NCI-H2081 treated with DMSO at 0.1 percent for 48 hours (cell line): ENCODE measurements at places on chromosomes 16 and 17.

- no peak for DNase-seq
Measured at GRCh38 chr17:57289613-57290012, 33.3 kb downstream of the MSI2 start.

DNA sequence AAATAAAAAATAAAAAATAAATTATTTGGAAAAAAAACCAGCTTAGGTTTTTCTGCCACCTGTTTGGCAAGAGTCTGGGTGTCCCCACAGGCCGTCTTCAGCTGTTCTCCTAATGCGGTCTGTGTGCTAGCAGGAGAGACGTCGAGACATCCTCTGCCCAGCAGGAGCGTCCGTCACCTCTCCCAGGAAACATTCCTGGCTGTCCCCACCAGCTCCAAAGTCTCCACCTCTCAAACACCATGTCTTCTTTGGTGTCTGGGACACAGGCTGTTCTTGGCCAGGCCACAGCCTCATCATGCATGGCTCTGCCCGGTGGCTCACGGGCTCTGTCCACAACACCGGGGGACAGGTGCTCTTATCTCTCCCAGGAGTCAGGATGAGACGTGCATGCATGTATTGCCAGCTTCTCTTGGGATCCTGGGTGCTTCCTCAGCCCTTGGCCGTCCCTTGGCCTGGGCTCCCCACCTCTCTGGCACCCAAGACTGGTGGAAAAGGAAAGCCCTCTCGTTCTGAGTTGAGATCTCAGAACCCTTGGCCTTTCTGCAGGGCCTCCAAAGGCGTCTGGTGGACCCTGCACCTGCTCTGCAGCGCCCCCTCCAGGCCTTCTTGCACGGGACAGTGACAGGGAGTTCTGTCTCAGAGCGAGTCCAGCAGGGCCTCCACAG lies 84.9 kb upstream of the CBX4 start:
- DNase-seq = no peak

- no peak for DNase-seq
Measured at GRCh38 chr17:82793974-82794630, 42.2 kb downstream of the TBCD start.

DNA sequence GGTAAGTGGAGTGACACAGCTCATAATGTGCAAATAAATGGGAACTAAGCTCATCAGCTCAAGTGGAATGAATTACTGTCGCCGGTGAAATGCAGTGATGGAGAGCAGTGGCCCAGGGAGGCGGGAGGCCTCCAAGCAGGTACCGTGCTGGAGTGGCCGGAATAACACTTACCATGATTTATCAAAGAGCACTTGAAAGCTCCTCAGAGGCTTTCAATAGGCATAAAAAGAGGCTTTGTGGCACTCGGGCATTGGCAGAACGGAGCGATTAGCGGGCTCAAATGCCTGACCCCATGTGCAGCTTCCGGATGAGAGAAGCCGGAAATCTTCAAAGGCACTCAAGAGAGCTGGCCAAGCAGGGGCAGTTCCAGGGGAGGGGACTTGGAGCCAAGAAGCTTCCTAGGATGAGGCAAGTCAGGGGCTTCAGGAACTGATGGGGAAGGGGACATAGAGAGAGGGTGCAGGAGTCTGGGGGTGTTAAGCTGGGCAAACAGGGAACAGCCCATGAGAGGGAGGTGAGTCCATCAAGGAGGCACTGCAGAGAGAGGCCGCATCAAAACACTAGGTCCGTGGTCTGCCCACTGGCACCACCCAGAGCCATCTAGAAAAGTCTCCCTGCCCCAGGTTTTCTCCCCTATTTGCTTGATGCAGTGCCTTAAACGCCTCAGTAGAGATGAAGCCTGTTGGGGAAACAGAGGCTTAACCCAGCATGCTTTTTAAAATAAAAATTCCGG lies 144.0 kb upstream of the IRX6 start:
- DNase-seq = no peak

DNA sequence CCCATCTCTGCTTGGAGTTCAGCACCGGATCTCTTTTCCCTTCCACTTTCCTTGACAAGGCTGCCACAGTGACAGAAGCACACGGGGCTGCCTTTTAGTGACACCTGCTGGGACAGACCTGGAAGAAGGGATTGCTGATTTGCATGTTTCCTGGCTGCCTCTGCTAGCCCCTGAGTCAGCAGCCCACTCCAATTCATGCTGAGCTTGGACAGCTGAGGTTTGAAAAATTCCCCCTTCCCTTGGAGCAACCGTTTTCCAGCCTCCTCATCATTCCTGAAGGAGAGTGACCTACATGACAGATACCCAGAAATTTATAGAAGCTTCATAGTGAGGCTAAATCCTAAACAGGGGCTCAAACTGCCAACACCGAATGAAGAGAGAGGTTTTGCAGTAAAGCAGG lies 18.8 kb upstream of the RBL2 start:
- DNase-seq = no peak

DNA sequence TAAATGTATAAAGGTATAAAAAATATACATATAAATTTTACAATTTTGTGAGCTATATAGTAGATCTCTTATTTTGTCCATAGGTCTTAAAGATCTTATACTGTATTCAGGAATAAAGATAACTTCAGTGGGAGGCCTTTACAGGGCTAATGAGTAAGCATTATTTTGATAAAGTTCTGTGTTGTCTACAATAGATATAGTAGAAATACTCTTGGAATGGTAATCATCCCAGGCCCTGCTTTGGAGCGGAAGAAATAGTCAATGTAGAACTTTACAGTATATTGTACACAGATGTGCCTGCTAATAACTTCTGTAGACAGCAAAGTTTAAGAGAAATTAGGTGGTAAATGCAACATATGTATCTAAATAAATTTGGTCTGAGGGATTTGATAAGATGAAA lies 42.6 kb downstream of the TENT4B start:
- no peak for DNase-seq

DNA sequence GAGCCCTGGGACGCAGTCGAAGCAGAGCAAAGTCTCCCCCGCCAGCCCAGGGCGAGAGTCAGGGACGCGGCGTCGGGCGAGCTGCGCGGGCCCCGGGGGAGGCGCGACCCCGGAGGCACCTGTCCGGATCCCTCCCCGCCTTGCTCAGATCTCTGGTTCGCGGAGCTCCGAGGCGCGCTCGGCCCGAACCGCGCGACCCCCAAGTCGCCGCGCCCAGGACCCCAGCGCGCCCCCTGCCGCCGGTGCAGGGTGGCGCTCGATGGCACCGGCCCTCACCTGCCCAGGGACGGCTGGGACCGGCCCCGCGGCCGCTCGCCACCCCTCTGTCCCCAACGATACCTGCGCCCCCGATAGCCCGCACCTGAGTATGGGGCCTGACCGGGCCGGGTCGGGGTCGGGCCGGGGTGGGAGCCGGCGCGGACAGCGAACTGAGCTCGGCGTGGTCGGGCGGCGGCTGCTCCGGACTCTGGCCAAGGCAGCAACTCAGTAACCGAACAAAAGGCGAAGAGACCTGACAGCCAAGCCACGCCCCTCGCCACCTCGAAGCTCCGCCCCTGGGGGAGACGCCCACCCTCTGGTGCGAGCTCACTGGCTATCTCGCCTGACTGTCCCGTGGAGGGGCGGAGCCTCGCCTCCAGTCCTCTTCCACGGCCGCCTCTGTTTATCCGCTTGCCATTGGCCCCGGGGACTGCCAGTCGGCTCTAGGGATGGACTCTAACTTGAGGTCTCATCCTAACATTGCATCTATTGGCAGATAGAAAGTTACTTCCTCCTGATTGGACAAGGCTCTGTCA lies at the start of gene JUP:
Gene JUP, minus strand, starts transcription at position 485 of the 794 bp plus-strand sequence. CDS start 14,857 bp downstream, outside the sequence.
- peak; percentile 100 for DNase-seq

GRCh38 chr16:22381392-22381791 lies 7.0 kb upstream of the CDR2 start:
- DNase-seq = no peak

DNA sequence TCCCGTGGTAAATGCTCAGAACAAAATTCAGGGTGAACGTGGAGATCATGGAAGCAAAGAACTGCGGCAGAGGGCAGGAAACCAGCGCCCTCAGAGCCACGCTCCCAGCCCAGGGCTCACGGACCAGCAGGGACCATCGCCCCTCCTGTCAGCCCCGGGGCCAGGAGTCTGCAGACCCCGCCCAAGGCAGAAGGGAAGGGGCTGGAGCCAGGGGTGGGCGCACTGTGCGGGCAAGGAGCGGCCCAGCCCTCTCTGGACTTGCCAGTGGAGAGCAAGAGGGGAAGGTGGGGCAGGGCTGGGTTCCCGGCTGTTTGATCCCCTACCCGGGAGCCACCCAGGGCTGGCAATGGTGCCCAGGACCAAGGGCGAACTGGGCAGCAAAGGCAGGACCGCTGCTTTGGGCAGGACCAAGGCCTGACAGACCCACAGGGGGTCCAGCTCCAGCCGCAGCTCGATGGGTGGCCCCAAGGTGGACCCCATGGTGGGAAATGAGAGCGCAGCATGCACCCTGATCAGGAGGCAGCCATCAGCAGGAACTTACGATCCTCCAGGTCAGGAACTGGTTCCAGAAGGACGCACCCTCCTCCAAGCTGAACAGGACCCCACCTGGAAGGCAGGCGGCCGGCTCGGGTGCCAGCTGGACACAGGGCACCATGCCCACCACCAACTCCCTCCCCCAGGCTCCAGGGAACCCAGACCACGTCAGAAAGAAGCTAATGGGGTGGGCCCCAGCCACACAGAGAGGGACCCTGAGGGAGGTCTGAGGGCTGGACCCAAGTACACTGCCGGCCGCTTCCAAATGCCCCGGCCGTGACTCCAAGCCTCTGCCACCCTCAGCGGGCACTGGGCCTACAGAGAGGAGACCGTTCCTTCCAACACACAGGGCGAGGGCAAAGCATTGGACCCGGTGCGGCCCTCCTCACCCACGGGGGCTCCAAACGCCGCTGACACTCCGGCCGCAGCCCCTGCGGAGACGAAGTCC lies 11.1 kb upstream of the CCDC154 start:
- no peak for DNase-seq

GRCh38 chr17:47719411-47720152 lies 13.5 kb upstream of the TBX21 start:
- no peak for DNase-seq

- DNase-seq = no peak
Measured at GRCh38 chr16:3017794-3018506, at the start of gene CLDN6. CLDN6 (minus strand) TSS chr16:3018183; CDS start chr16:3016021, 2,162 bp downstream.

DNA sequence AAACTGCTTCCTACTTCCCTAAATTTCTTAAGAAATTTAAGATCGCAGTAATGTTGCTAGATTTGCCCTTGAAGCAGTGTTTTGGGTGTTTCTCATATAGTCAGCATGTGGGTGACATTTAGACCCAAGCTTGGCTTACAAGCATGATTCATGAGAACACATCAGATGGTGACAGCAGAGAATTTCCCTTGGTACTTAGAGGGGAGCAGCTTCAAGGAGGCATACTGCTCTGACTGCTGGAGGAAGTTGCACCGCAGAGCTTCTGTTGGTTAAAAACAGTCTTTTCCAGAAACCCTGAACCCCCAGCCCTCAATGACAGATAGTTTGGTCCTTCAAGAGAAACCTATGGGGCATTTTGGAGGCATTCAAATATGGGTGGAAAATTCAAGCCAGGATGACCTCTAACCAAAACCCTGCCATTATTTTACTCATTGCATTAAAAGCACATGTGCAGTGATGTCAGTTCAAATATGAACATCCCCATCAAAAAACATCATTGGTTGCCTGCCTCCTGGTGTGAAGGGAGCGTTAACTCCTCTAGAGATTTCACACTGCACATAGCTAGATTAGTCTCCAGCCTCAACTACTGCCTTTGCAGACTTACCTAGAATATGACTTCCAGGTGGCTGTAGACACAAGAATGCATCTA lies 201.5 kb upstream of the CACNG5 start:
- DNase-seq = no peak

DNA sequence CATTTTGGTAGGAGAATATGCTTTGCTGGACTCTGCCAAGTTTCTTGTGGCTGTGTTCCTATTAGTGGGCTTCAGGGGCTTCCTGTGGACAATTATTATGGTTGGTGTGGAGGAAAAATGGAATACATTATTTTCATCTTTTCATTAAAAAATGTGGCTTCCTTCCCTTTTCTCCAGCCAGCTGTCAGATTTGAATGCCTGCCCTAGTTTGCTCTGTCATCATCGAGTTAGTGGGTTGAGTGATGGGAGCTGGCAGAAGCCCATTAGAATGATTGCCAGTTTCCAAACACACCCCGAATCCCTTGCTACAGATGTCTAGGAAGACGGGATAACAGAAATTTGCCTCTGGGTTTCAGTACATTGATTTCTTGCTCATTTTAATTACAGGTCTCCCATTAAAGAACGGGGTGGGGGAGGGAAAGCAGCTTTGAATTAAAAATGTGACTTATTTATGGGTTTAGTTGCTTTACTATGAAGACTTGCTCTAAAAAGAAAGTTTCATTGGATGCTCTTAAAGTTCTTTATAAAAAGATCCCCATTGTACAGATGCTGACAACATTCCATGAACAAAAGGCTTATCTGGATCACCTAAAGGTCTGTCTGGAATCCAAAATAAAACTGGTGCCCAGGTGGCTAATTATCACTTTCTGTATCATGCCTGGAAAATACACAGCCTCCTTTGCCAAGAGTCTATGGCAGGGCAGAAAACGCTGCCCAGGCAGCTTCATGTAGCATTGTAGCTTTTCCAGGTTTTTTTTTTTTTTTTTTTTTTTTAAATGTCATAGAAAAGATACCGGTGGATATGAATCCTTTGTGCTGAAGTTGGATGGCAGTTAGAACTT lies 103.6 kb downstream of the PRKCA start:
- DNase-seq = peak; percentile 90

GRCh38 chr17:67390646-67391361 lies 13.7 kb downstream of the PITPNC1 start:
- DNase-seq = peak; percentile 13

DNA sequence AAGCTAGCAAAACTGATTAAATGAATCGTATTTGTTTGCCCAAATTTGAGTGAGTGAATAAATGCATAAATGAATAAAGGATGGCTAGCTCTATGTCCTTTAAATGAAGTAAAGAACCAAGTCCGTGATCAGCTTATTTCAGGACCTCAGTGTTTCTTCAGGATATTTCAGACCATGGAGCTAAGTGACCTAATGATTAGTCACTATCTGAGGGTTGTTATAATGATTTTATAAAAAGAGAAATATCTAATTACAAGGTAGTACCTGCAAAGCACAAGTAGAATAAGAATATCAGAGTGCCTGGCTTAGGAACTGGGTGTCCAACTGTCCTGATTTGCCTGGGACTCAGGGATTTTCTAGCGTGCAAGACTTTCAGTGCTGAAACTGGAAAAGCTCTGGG lies 12.5 kb downstream of the KCNJ2 start:
- no peak for DNase-seq
